Naive thymus-derived CD4-positive, alpha-beta T cell (primary cell): ENCODE measurements at places on chromosomes 7 and 10. TPM values are rescaled to one million over a fixed set of nuclear protein-coding genes. Genes with fewer than 3 reads are reported as not detected.

DEPP1 gene
- total RNA-seq: 4.0 and 4.4 TPM in 2 replicates

CALML3 gene
- total RNA-seq: not detected

CUZD1 gene
- 0.34 TPM for total RNA-seq

KAZALD1 gene
- total RNA-seq: not detected

MICALL2 gene
- total RNA-seq: 2.3 TPM

JAKMIP3 gene
- total RNA-seq: 1.2 TPM

CYP2C19 gene
- total RNA-seq: not detected in 2 replicates

NOLC1 gene
- total RNA-seq: 47.5 TPM

HOGA1 gene
- total RNA-seq: not detected

ELN gene
- total RNA-seq: 0.11 TPM

KAT6B gene
- total RNA-seq: 33.2 and 34.9 TPM in 2 replicates

GNGT1 gene
- not detected for total RNA-seq

VSTM4 gene
- 0.08 and 0.12 TPM in 2 replicates for total RNA-seq

C10orf67 gene
- not detected for total RNA-seq

ZNF736 gene
- total RNA-seq: 54.2 TPM

STRIP2 gene
- total RNA-seq: 0.19 TPM

OR2A5 gene
- not detected for total RNA-seq

SPDYE5 gene
- 0.24 TPM for total RNA-seq

PLEKHS1 gene
- total RNA-seq: not detected

NRCAM gene
- total RNA-seq: 9.5 TPM

PRKAR2B gene
- 0.74 TPM for total RNA-seq

HABP2 gene
- not detected for total RNA-seq

PIK3AP1 gene
- 2.5 TPM for total RNA-seq

ITIH5 gene
- total RNA-seq: not detected in 2 replicates

PIP gene
- not detected for total RNA-seq

CLDN15 gene
- 22.9 TPM for total RNA-seq

AGR3 gene
- not detected in 2 replicates for total RNA-seq

AKR1C1 gene
- total RNA-seq: 1.8 and 1.9 TPM in 2 replicates

ADRB1 gene
- total RNA-seq: not detected in 2 replicates

CLCN1 gene
- total RNA-seq: not detected

NUTM2E gene
- 0.19 TPM for total RNA-seq

PLAC9 gene
- not detected for total RNA-seq

EVX1 gene
- not detected in 2 replicates for total RNA-seq

AVL9 gene
- 35.4 TPM for total RNA-seq

OR2A12 gene
- total RNA-seq: not detected in 2 replicates

MACC1 gene
- total RNA-seq: 0.15 TPM in 1 of 2 replicates, not detected in the other

ADGRA1 gene
- not detected in 2 replicates for total RNA-seq

GRIFIN gene
- not detected for total RNA-seq

C7orf33 gene
- total RNA-seq: not detected in 2 replicates

RFC2 gene
- total RNA-seq: 15.2 TPM

RNF148 gene
- not detected for total RNA-seq
